IMR-90 (cell line): ENCODE measurements at places on chromosomes 3 and 15. TPM values are rescaled to one million over a fixed set of nuclear protein-coding genes. Genes with fewer than 3 reads are reported as not detected.

LMAN1L gene
- total RNA-seq, result not detected in 2 replicates

- no peaks in the 10 kb centered on the region for H3K27me3 ChIP-seq
- H3K4me3 ChIP-seq, result no peak overlapping the region
- H3K27ac ChIP-seq, result no peak overlapping the region
- DNase-seq, result peak; percentile 44
- no peaks in the 10 kb centered on the region for H3K4me1 ChIP-seq
Measured at GRCh38 chr15:99197856-99198255, 51.5 kb downstream of the TTC23 start.

- no peak overlapping the region; the same call in 1 of the 2 replicates for H3K27ac ChIP-seq
- H3K4me3 ChIP-seq, result peak overlapping the region; percentile 77
- H3K27me3 ChIP-seq, result no peaks in the 10 kb centered on the region
- no peaks in the 10 kb centered on the region for H3K36me3 ChIP-seq
Measured at GRCh38 chr3:111858642-111859041, 423 bp upstream of the PHLDB2 start.

CFAP100 gene
- total RNA-seq, result not detected in 2 replicates

GRCh38 chr3:44104043-44104442, 137.6 kb upstream of the TOPAZ1 start:
- H3K4me1 ChIP-seq, result no peaks in the 10 kb centered on the region
- no peak for DNase-seq
- no peak overlapping the region for H3K27ac ChIP-seq

- peaks cover 17% of the 10 kb centered on the region for H3K4me1 ChIP-seq
- no peaks in the 10 kb centered on the region for H3K27me3 ChIP-seq
Measured at GRCh38 chr15:100731267-100732152, 129.1 kb downstream of the ASB7 start.

DNA sequence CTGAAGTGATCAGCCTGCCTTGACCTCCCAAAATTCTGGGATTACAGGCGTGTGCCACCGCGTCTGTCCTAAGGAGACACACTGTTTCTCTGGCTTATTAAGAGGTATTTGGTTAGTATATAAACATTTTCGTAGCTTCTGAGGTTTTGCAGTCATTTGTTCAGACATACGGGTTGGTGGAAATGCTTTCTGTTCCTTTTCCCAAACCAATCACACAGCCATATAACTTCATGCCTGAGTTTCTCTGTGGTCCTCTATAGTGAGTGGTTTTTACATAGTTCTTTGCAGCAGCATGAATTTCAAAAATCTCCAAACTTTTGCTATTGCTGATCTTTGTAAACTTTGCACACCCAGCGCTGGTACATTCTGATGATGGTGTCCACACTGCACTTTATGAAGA, 100.5 kb downstream of the AKAP13 start:
- no peak overlapping the region for H3K27ac ChIP-seq
- no peak for DNase-seq
- H3K4me3 ChIP-seq, result no peak overlapping the region

GOLGA8S gene
- total RNA-seq, result under 0.01 TPM in 2 replicates

CPN2 gene
- not detected in 2 replicates for total RNA-seq

DNA sequence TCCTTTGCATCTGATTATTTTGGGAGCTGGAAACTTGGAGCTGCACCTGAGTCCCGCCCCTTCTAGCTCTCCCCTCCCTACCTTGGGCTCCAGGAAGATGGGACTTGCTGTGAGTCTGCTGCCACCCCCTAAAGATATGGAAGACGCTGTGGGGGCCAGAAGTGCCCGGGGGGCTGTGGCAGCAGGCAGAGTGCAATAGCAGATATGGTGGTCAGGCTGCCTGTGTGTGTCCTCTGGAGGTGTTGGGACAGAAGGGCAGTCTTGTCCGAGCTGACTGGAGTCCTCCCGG, 485 bp downstream of the PAK6 start:
- DNase-seq, result no peak
- H3K27me3 ChIP-seq, result peaks cover 18% of the 10 kb centered on the region; the same call in 1 of the 2 replicates
- peaks cover 3% of the 10 kb centered on the region; the same call in 1 of the 2 replicates for H3K4me1 ChIP-seq
- no peak overlapping the region for H3K27ac ChIP-seq
- no peaks in the 10 kb centered on the region for H3K36me3 ChIP-seq
- H3K4me3 ChIP-seq, result peak overlapping the region; percentile 42

FES gene
- 9.7 and 11.7 TPM in 2 replicates for total RNA-seq

- peaks cover 35% of the 10 kb centered on the region for H3K27me3 ChIP-seq
- DNase-seq, result no peak
- H3K36me3 ChIP-seq, result no peaks in the 10 kb centered on the region
- H3K27ac ChIP-seq, result no peak overlapping the region
Measured at GRCh38 chr3:183515968-183516851, 39.3 kb downstream of the KLHL6 start.

ELL3 gene
- 1.6 and 1.7 TPM in 2 replicates for total RNA-seq

- H3K36me3 ChIP-seq, result no peaks in the 10 kb centered on the region
- H3K27ac ChIP-seq, result no peak overlapping the region
- no peaks in the 10 kb centered on the region for H3K27me3 ChIP-seq
- no peak overlapping the region for H3K4me3 ChIP-seq
Measured at GRCh38 chr3:177981576-177981975, 554.7 kb upstream of the KCNMB2 start.

SCG3 gene
- total RNA-seq, result not detected in 2 replicates

GRCh38 chr3:181265750-181266333, 276.3 kb upstream of the DNAJC19 start:
- no peaks in the 10 kb centered on the region for H3K36me3 ChIP-seq
- H3K27me3 ChIP-seq, result no peaks in the 10 kb centered on the region
- H3K27ac ChIP-seq, result no peak overlapping the region
- no peaks in the 10 kb centered on the region for H3K4me1 ChIP-seq

- peak overlapping the region; percentile 32; the same call in 1 of the 2 replicates for H3K27ac ChIP-seq
- H3K4me1 ChIP-seq, result peaks cover 6% of the 10 kb centered on the region
- H3K36me3 ChIP-seq, result peaks cover 16% of the 10 kb centered on the region
- peak; percentile 73 for DNase-seq
- H3K27me3 ChIP-seq, result no peaks in the 10 kb centered on the region
Measured at GRCh38 chr3:58307639-58308215, 1.4 kb downstream of the HTD2 start.

CLEC3B gene
- total RNA-seq, result 1.9 and 3.6 TPM in 2 replicates

DNA sequence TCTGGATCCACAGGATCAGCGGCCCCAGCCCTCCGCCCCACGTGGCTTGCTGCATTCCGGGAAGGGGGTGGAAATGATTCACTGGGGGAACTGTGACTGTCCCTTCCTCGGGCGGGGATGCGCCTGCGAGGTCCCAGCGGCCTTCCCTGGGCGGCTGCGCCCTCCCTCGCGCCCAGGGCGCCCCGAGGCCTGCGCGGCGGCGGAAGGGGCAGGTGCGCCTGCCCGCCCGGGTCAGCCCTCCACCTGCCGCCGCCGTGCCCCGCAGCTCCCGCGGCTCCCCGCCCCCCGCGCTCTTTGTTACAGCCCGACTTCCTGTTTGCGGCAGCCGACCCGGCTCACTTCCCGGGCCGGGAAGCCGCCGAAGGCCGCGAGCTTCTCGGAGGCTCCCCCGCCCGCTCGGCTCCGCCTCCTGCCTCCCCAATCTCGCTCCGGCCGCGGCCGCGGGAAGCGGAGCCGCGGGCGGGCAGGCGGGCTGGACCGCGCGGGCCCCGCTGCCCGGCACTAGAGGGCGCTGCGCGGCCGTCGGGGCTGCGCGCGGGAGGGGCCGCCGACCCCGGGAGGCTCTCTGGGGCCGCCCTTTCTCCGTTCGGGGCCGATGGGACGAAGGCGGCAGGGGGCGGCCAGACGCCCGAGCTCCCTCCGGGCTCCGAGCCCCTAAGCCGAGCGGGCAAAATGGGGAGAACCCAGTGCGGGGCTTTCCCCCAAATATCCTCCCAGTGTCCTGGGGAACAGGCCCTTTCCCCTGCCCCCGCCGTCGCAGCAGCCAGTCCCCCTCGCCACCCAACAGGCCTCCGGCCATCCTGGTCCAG, 11.5 kb upstream of the CHAC1 start:
- no peaks in the 10 kb centered on the region for H3K27me3 ChIP-seq
- peaks cover 21% of the 10 kb centered on the region for H3K4me1 ChIP-seq
- peak; percentile 73 for DNase-seq
- H3K27ac ChIP-seq, result peak overlapping the region; percentile 82
